NCI-H345 (cell line): ENCODE measurements at places on chromosomes 3 and 15.

DNA sequence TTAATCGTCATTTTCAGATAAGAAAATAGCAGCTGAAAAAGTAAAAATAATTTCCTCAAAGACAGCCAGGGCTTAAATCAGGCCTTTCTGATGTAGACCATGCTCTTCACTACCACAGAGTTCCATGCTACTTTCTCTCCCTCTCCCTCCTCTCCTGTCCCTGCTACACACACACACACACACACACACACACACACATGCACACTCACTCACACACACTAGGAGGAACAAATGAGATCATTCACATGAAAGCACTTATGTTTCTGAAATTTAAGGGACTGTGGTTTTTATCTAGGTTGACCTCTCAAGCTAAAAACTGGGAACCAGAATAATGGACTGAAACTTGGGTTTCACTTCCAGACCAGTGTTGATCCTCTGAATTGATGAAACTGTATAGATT is 4.1 kb upstream of the PSMA4 start:
- no peak for DNase-seq

DNA sequence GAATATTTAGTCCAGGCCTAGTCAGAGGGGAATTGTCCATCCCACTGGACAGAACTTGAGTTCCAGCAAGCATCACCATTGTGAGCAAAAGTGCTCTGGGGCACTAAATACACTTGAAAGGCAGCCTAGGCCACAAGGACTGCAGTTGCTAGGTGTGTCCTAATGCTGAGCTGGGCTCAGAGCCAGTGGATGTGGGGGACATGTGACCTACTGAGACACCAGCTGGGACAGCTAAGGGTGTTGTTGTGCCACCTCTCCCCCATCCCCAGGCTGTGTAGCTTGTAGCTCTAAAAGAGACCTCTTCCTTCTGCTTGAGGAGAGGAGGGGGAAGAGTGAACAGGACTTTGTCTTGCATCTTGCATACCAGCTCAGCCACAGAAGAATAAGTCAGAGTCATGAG is 120.9 kb downstream of the DTWD1 start:
- DNase-seq = peak; percentile 24

- DNase-seq = no peak
These were observed 34.1 kb downstream of the NGLY1 start for GRCh38 chr3:25749031-25749581.

- DNase-seq = no peak
These were observed 18.6 kb downstream of the SAMD7 start for GRCh38 chr3:169929830-169930519.

DNA sequence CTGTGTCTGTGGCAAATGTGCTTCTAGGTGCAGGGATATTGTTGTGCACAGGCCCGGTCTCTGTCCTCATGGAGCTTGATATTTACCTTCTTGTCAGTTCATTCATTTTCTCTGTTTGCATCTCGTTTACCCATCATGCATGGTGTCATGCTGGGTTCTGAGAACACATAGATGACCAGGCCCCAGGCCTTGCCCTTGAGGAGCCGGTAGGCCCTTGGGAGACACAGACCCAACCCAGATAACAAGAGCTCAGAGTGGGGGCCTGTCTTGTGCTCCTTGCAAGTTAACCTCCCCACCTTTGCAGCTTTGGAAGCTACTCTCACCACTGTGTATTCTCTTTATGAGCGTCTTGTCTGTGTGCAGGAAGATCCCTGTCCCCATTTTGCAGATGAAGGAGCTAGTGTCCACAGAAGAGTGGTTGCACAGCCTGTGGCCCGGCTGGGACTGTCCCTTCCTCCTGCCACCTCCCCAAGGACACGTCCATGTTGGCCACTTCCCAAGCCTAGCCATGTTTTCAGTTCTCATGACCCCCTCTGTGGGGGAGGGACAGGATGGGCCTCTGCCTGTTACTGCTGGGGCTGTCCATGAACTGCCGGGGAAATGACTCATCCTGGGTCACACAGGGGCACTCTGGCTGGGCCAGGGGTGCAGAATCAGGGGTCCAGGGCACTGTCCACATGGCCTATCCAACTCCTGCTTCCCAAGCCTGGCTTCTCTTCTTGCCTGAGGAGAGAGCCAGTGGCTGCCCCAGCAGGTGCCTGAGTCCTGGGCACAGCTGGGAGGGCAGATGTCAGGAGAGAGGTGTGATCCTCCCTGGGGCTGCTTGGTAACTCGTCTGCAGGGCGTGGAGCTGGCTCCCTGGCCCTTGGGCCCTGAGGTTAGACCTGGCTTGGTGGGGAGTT is 3.4 kb downstream of the SNX33 start:
- no peak for DNase-seq

DNA sequence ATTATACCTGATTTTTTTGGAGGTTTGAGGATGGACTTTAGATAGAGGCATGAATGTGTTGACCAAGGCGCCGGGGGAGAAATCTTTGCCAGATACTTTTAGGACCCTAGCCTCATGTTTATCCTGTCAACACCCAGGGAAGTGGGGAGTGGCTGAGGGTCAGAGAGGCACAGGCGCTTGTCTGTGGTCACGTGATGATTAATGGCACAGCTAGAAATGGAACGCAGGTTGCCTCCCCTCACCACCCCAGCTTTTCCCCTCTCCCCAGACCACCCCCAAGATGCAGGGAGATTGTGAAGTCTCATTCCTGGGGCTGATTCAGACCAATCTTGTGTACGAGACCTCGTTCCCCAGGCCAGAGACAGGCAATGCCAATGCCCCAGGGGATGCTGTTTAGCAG is 218.4 kb upstream of the LINGO1 start:
- no peak for DNase-seq

GRCh38 chr15:70320482-70320881 is 222.8 kb upstream of the TLE3 start:
- DNase-seq = no peak

- no peak for DNase-seq
These were observed 217.4 kb upstream of the WNT5A start for GRCh38 chr3:55704521-55704920.

GRCh38 chr3:182908471-182908870 is 71.9 kb downstream of the DCUN1D1 start:
- no peak for DNase-seq

DNA sequence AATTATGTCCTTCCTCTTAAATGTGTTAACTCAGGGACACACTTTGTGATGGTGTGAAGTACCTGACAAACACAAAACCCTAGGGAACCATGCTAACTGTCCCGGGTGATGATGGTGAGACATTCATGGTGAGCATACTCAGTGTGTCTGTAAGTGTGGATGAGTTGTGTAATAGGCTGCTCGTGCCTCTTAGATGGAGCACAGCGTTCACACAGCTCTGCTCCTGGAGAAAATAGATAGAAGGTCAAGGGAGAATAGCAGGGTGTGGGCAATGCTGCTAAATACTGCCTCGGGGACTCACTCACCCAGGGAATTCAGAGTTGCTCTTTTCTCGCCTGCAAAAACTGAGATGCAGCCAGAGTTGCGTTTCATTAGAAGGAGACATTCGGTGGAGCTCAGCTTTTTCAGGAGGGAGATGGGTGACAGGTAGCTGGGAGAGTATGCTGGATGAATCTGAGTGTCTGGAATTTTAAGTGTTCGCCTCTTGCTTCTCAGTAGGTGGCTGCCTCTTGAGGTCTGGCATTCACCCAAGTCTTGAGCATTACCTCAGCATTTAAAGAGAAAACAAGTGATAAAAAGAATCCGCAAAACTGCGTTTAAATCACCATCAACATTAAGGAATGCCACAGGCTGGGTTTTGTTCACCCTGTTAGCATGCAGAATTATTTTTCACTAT is 813.2 kb downstream of the AGBL1 start:
- DNase-seq = peak; percentile 72

DNA sequence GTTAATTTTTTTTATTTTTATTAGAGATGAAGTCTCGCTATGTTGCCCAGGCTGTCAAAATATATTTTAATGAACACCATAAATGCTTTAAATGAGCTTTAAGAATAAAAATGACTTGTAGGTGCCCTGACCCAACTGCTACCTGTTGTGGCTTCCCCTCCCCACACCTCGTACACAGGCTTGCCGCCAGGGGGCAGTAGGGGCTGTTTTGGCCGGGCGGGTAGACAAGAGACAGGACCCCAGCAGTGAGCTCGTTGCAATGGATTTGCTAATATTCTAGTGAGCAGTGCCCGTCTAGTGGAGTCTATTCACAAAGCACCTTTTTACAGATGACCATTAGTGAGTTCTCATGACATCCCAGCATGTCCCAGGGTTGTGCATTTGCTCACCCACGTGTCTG is 418.1 kb downstream of the OCA2 start:
- no peak for DNase-seq

DNA sequence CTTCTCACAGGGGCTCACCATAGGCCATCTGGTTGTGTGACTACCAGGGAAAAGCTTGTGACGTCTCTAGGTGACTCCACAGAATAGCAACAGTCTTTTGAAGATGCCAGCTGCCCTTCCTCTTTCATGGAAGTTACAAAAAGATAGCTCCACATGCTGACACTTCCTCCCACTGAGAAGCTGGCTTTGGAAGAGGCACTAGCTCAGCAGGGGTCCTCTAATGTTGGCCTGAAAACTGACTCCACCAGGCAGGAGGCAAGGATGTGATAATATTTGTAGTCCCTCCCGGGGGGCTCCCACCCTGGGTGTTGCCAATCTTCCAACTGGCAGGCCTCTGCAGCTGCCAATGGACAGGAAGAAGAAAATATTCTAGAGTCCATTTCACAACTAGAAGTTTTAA is 343.5 kb downstream of the NEK10 start:
- DNase-seq = peak; percentile 5

GRCh38 chr3:2303566-2303965 is 204.9 kb downstream of the CNTN4 start:
- no peak for DNase-seq

DNA sequence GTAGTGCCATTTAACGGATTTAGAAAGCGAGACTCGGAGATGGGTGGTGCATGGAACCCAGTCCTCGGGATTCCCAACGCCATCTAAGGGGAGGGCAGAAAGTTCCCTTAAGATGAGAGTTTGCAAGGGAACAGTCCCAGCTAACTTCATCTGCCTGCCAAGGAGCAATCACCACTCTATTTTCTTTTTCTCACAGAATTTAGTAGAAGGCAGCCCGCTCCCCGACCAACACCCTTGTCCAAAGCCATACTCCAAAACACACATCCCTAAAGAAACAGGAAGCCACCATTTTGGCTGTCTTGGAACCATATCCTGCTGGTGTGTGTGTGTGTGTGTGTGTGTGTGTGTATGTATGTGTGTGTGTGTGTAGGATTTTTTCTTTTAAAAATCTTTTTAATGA is 7.1 kb upstream of the FGD5 start:
- DNase-seq = no peak

DNA sequence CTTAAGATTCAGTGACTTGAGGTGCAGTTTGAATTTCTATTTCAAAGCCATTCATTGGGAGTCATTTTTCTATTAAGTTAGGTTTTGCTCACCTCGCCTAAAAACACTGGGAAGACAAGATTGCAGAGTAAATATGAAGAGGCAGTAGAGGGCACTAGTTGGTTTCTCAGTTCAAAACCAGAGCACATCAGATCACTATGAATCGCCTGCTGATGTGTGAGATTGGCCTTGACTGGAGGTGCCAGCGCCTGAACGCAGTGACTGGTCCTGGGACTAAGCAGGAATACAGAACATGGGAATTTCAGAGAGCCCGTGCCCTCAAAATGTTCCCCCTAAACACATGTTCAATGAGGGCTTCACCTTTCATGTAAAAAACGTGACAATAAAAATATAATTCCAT is 229.0 kb downstream of the ITPR1 start:
- DNase-seq = peak; percentile 23

- DNase-seq = no peak
These were observed 30.4 kb upstream of the SNRPA1 start for GRCh38 chr15:101325263-101326025.

GRCh38 chr15:58423831-58424608 is 7.8 kb upstream of the LIPC start:
- DNase-seq = no peak

GRCh38 chr15:38325648-38325990 is 73.0 kb downstream of the SPRED1 start:
- DNase-seq = no peak

- no peak for DNase-seq
These were observed 91.4 kb upstream of the TJP1 start for GRCh38 chr15:29913528-29914135.

GRCh38 chr3:179272385-179272784 is 21.5 kb upstream of the KCNMB3 start:
- DNase-seq = no peak

DNA sequence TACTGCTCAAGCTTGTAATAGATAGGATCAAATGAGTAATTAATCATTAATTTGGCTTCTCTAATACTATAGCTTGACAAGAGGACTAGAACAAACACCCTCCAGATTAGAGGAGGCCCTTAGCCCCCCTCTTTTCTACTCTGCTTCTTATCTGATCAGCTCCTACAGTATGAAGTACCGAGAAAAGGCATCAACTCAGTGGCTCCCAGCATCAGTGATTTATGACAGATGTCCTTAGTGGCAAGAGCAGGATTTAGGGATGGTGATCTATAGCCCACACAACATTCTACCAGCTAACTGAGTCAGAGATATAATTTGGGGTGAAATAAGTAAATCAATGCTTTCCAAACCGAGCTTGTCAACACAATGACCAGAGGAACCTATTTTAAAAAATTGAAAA is 541.1 kb downstream of the NLGN1 start:
- DNase-seq = no peak

DNA sequence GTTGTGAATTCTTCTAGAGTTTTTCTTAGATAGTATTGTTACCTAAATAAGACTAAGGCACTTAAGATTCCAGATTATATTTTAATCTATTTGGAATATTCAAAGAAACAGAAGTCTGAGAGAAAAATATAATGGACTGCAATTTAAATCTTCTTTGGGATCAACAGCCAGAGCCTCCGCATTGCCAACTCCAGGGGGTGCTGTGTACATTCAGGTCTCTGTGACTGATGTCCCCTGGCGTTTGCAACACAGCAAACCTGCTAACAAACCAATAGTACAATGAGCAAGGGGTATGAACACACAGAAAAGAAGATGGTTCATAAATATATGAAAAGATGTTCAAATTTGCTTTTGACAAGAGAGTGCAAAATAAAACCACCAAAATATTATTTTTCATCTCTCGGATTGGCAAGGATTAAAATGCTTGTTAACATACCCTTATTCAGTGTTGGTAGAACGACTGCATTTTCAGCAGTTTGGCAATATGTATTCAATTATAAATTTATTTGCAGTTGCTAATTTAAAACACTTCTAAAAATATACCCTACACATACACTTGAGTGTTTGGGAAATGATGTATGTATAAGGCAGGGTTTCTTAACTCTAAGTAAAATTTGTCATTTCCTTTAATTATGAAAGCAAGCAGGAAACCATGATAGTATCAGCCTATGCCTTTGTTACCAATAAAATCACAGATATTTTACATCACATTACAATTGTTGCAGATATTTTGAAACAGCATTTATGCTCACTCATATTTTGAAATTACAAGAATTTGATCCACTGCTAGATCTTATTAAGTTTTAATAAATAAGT is 16.1 kb upstream of the TM4SF1 start:
- DNase-seq = peak; percentile 63

DNA sequence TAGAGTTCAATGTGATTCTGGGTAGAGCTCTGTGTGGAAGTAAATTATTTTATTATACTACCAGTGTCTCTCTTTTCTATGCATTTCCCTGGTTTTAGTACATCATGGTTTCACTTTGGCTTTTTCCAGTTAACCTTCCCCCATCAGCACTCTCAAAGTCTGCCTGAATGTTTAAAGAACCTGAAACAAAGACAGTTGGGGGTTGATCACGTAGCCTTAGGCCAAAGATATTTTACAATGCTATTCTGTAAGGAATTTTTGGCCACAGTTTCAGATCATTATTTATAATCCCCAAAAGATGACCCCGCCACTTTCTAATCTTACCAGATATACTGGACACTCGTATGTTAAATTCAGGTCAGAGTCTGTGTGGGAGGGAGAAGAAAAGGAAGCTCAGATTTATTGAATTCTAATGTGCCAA is 156.3 kb upstream of the TMC3 start:
- DNase-seq = no peak
